ENCODE measurements at places on chromosomes 5 and 9.

- no peak for DNase-seq
Observed at GRCh38 chr9:121499427-121500164, at the start of gene GGTA1. TSS of gene GGTA1 (minus strand) at chr9:121499844. CDS start at chr9:121467922, 31,922 bp downstream.

- no peak for DNase-seq
Observed at GRCh38 chr9:91530829-91531228, 107.2 kb upstream of the NFIL3 start.

DNA sequence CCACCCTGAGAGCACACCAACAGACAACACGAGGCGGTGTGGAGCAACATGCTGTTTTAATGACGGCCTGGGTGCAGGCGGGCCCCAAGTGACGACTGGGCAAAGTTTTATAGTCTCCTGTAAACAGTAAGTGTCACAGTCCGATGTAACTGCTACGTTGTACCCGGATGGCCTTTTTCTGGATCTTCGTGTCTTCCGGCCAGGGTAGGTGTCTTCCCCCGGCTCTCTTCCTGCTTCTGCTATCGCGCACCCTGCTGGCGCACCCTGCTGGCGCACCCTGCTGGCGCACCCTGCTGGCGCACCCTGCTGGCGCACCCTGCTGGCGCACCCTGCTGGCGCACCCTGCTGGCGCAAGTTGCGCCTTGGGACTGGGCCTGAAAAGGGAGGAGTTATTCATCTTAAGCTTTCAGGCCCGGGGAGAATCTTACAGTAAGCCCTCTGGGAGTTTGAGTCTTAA lies 143.0 kb upstream of the TARS1 start:
- DNase-seq: no peak

- no peak for DNase-seq
Observed at GRCh38 chr5:72624641-72625236, 117.5 kb upstream of the ZNF366 start.

GRCh38 chr9:105842023-105842644 lies 147.8 kb downstream of the TMEM38B start:
- DNase-seq: no peak

- DNase-seq: no peak
Observed at GRCh38 chr5:149345892-149346222, 558 bp downstream of the GRPEL2 start.
